ENCODE measurements at places on chromosomes 5 and 9.

DNA sequence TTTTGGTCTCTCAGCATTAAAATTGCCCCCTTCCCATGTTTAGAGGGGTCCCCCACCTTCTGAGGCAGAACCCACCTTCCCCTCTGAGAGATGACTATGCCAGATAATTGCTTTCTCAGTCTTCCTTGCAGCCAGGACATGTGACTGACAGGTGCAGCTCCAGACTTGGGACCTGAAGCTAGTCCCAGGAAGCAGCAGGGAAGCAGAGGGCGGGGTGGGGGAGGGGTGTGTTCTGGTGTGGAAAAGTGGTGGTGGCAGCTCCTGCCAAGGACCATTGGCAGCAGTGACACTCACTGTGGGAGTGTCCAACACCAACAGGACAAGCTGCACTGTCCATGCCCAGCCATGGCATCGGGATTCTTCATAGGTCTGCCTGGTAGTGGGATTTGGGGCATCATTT is 2.3 kb downstream of the EIF4E1B start:
- no peak for DNase-seq

- no peak for DNase-seq
Measured at GRCh38 chr5:79697222-79698170, 7.9 kb downstream of the CMYA5 start.

DNA sequence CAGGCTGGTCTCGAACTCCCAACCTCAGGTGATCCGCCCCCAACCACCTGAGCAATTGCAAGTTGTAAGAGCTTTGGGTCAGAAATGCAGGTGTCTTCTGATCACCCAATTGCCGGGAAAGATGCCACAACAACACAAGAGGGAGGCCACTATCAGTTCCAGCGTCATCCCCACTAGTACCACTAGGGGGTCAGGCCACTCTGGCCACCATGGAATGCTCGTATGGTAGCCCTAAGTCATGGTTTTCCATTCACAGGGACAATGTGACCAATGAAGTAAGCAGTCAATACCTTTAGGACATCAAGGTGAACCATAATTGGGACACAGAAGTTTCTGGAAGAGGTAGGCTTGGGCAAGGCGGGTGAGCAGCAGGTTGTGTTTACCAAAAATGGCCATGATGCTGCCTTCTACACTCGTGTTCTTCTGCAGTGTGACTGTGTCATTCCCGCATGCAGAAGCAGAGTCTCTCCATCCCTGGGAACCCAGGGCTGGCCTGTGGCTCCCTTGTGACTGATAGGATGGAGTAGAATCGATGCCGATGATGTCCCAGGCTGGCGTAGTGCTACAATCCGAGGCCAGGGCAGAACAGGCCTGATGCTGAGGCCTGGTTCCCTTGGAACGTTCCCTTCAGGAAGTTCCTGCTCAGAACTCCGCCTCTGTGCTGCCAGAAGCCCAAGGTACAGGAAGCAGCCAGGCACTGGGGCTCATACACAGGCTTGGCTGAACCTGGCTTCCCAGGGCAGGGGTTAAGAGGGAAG is 42.2 kb upstream of the ANKRD33B start:
- DNase-seq = no peak

DNA sequence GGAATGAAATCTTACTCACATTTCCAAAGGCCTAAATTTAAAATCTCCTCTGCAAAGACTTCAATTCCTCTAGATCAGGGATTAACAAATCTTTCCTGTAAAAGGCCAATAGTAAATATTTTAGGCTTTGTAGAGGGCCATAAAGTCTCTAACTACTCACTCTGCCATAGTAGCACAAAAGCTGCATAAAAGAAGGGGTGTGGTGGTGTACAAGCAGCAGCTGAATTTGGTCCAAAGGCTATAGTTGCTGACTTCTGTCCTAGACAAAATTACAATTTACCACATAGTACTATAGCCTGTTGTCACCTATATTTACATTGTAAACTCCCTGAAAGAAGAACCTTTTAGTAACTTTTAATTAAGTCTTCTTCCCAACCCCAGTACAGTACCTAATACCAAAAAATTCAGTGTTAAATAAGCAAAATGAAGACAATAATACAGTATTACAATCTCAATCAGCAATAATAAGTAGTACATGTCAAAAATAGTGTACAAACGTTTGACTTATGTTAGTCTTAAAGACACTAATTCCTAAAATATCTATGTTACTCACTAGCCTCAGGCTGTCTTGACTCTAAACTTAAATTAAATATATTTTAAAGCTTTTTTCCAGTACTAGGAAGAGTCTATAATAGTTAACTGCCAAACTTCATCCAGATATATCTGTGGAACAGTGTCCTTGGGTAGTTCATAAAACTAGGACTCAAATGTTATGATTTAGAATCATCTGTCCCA is 6.9 kb downstream of the CETN3 start:
- DNase-seq = no peak

- no peak for DNase-seq
Measured at GRCh38 chr5:122078116-122079110, at the start of gene LOX. TSS of gene LOX (minus strand) at chr5:122078259. CDS start at chr5:122077985, 274 bp downstream.

DNA sequence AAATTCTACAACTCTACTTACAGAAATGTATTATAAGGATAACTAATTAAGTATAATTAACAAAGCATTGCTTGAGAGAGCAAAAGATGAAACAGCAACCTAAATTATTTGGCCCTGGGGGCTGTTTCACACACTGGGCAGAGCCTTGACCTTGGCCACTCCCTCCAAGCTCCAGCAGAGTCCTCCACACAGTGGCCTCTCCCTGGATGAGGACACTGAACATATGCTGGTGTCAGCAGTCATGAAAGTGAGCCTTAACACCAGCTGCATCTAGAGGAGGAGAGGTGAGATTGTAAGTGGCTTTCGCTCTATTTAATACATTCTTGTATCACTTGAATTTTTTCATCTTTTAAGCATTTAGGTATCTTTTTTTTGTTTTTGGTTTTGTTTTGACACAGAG is 23.3 kb upstream of the ZDHHC12 start:
- DNase-seq = no peak

DNA sequence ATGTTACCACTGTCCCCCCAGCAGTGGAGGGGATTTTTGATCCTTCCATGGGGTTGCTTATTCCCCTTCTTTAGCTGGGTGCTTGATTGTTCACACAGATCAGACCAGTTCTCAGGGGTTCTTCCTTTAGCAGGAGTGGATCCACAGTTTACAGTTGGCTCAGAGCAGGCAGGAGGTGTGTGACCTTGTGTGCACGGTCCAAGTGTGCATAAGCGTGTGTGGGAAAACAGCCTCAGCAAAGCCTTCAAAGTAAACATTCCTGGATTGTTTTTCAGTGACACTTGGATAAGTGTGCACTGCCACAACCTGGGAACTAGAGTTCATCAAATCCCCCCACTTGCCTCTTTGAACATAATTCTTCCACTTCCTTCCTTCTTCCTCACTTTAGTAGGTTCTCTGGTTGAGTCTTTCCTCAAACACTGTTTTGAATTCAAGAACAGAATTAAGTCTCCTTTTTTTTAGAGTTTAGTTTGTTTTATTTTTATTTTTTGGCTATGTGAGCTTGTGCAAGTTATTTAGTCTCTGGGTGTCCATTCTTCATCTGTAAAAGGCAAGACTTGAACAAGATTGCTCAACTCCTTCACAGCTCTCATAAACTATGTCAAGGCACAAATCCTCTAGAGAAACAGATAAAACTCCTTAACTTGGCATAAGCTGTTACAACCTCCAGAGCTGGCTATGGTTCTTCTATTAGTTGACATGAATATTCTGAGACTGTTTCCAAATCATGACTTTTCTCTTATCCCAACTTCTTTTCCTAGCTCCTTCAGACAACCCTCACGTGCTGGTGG is 78.0 kb downstream of the OSMR start:
- no peak for DNase-seq

DNA sequence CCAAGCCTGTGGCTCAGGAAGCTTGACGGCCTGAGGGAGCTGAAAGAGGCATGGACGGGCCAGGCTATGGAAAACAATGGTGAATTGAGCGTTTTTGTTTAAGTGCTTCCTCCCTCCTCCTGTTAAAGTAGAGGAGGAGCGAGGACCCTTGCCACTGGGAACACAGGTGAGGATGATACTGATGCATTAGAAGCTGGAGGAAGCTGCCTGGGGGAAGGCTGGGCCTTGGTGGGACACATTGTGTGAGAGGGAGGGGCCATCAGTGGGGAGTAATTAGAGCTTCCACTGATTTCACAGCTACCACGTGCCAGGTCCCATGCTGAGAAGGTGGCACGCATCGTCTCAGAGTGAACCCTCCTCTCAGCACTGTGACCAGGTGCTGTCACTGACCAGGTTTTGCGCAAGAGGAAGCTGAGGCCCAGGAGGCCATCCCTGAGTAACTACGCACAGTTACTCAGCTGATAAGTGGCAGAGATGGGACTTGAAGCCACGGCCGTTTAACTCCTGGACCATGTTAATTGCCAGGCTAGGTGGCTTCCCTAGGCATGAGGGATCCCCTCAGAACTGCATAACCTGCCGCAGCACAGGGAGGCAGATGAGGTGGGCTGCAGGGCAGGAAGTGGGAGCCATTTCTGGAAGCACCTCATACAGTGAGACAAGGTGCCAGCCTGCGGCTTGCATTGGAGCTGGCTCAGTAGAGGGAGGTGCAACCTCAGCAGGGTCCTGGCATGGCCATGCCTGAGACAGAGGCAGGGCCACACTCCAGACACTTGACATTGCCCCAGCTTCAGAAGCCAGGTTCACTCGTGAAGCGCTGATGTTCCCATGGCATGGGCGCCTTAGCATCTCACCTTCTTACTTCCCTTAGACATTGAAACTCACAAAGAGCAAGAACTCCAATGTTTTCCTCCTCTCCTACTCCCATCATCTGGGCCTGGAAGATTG is 195.3 kb upstream of the MVB12B start:
- DNase-seq = no peak

- DNase-seq = no peak
Measured at GRCh38 chr9:27425827-27426510, 98.1 kb upstream of the IFNK start.

- DNase-seq = no peak
Measured at GRCh38 chr5:77718934-77719610, 57.1 kb downstream of the TBCA start.

- DNase-seq = no peak
Measured at GRCh38 chr5:119333421-119333851, 22.4 kb upstream of the TNFAIP8 start.

GRCh38 chr9:18478501-18479361 is 4.8 kb downstream of the ADAMTSL1 start:
- no peak for DNase-seq

GRCh38 chr9:114608525-114608796 is 2.6 kb upstream of the TMEM268 start:
- DNase-seq = no peak

- no peak for DNase-seq
Measured at GRCh38 chr9:125372441-125373226, 111.0 kb downstream of the GAPVD1 start.

GRCh38 chr9:135275571-135276289 is 188.3 kb downstream of the OLFM1 start:
- DNase-seq = no peak

GRCh38 chr5:28734396-28734795 is 1696.0 kb upstream of the CDH9 start:
- DNase-seq = no peak

DNA sequence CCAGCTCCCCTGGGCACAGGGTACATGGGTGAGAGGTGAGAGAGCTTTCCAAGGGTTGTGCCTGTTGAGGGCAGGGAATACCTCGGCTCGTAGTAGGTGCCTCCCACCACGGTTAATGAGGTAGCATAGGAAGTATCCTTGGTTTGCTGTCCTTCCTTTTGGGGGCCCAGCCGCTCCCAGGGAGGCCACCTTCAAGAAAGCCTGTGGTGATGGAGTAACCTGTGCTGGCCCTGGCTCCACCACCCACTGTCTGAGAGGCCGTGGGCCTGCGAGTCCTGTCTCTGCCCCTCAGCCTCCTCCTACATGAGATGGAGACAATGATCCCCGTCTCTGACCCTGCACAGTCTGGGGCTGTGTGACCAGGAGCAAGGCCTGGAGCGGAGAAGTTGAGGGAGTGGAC is 40.8 kb downstream of the COL27A1 start:
- DNase-seq = no peak

- no peak for DNase-seq
Measured at GRCh38 chr9:92707530-92707929, 37.6 kb upstream of the IPPK start.

GRCh38 chr9:123763910-123764588 is 165.9 kb downstream of the DENND1A start:
- DNase-seq = no peak

DNA sequence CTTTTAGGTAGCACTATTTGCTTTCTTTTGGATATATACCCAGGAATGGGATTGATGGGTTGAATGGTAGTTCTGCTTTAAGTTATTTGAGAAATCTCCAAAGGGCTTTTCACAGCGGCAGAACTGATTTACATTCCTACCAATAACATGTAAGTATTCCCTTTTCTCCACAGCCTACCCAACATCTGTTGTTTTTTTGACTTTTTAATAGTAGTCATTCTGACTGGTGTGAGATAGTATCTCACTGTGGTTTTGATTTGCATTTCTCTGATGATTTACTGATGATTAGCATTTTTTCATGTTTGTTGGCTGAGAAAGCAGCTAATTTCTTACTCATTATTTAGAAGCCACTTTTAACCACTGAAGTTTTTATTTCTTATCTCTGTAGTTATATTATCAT is 221.1 kb upstream of the ACTBL2 start:
- DNase-seq = no peak

DNA sequence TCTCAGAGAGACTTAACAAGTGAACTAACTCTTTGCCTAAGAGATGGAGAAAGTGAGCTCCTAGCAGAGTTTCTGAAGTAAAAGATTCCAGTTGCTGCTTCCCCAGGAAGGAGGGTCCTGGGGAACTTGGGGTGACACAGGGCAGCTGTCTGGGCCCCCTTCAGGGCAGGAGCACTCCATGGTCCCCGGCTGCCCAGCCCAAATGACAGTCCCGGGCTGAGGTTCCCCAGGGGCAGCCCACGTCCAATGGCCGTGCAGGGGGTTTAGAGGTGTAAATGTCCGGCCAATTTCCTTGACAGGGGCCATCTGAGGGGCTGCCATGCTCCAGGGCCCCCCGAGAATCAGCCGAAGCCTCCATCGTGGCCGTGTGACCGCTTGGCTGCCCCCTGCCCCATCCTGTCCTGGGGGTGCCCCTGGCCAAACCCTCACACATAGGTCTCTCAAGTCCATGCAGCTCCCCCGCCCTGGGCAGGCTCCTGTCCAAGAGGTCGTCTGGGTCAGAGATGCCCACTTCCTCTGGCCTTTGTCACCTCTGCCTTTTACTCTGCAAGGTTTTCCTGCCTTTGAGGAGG is 5.5 kb upstream of the PPP1R26 start:
- DNase-seq = no peak

DNA sequence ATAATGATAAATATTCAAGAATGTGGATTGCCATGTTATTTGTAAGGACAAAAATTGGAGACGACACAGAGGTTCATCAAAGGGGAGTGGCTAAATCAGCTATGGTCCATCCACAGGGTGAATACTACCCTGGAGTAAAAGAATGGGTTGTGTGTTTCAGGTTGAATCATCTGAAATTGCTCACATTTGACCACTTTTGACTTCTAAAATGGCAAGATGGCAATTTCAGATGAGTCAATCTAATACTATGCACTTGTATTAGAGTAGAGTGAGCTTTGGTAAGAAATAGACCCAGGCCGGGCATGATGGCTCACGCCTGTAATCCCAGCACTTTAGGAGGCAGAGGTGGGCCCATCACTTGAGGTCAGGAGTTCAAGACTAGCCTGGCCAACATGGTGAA is 131.8 kb downstream of the GAPVD1 start:
- no peak for DNase-seq

- DNase-seq = no peak
Measured at GRCh38 chr5:102781786-102782185, 26.7 kb downstream of the PAM start.

- no peak for DNase-seq
Measured at GRCh38 chr9:4550777-4551484, 60.7 kb downstream of the SLC1A1 start.

Measured in stimulated activated CD4-positive, alpha-beta T cell treated with anti-CD3 and anti-CD28 coated beads, Interleukin-2, amount 100 ng/mL, for 4 hours (primary cell).